ENCODE measurements at places on chromosomes 1 and 21.
A peak's percentile ranks its signal among the peaks of the same experiment; 100 is the strongest.

GRCh38 chr1:153032677-153033308 lies 1.8 kb downstream of the SPRR1B start:
- no peak for DNase-seq

DNA sequence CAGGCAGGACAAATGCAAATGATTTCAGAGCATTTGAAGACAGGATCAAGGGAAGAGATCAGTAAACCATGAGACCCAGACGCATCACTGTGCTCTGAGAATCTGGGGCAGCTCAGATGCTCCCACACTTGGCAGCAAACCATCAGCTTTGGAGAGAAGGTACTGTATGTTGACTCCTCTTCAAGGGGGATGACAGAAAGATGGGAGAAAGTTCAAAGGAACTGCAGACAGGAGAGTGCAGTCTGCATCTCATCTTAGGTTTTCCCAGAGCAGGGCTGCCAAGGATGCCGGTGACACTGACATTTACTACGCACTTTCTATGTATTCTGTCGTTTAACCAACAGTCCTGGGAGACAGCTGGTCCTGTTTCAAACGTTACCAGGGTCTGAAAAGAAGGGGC lies 35.8 kb downstream of the OLFML2B start:
- DNase-seq, result no peak

GRCh38 chr1:193516755-193517388 lies 330.5 kb upstream of the B3GALT2 start:
- DNase-seq, result no peak

- no peak for DNase-seq
Measured at GRCh38 chr1:235923466-235924021, 56.8 kb upstream of the LYST start.

DNA sequence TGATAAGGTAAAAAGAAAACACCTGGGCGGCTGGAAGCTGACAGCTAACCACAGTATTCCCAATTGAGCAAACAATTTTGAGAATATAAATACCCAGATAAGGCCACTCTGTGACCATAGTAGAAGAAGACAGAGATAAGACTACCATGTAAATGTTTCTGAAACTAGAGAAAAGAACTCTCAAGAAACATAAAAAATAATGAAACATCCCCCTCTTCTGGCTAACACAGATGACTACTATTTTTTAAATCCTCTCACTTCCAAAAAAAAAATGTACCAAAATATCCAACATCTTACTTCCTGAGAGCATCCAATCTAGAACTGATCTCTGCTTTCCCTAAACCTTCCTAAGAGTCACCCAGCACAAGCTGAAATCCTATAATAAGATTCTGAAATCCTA lies 125.9 kb downstream of the HFM1 start:
- DNase-seq, result no peak

- no peak for DNase-seq
Measured at GRCh38 chr1:107640207-107640606, 324.8 kb downstream of the VAV3 start.

DNA sequence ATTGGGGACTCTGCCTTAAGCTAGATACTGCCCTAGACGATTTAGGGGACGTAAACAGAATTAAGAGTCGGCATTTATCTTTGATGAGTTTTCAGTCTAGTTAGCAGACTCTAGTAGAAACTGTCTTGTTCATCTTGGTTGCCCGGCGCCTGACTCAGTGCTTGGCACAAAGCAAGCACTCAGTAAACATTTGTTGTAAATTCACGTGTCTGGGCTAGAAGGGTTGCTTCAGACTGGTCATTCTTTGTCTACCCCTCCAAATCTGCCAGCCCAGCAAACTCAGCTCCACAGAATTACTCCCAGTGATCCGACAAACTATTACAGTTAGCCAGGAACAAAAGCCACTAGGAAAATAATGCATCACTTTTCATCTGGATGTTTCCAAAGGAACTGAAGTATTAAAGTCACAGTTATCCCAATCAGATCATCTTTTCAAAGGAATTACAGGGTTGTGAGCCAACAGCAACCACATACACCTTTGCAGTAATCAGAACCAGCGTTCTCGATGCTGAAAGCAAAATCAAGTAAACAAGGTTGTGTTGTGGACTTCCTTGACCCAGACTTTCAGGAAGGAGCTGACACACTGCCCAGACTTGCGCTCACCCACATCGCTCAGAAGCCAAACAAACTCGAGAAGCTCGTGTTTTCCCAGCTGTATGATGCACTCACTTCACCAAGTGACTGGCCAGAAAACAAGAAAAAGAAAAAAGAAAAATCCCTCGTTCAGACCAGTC lies 66.5 kb upstream of the GADD45A start:
- peak; percentile 81 for DNase-seq

GRCh38 chr21:45416620-45417019 lies 11.7 kb downstream of the COL18A1 start:
- DNase-seq, result no peak

DNA sequence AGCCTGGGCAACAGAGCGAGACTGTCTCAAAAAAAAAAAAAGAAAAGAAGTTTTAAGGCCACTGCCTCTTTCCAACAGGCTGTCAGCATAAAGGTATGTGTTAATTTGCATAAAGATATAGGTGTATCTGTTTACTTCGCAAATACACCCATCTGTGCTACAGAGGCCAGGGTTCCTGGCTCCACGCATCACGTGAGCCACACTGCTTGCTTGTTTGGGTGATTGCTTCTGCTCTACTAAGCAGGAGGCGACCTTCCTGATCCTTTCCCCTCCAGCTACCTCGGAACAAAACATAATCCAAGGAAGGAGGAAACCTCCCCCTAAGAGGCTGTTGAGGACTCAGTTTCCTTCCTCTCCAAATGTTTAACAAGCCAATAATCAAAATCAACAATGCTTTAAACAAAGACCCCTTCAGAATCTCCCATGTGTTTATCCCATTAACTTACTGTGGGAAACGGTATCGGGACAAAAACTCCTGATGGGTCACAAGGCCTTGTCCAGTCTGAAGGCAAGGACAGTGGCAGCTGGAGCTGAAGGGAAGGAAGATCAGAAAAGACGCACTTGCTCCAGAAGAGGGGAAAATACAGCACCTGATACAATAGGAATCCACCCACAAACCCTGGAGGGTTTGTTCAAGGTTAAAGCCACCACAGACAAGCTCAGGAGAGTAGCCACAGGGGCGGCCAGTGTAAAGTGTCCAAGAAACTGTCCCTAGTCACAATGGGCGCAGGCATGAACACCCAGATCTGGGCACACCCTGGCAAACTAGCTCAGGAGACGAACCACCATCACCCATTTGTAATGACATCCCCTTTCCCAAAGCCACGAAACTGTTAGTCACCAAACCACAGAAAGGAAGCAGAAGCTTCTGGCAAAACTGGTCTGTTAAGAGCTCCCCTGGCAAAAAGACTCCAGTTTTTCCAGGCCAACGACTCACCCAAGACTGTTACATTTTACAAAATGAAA lies 17.2 kb downstream of the CTNNBIP1 start:
- no peak for DNase-seq

- DNase-seq, result no peak
Measured at GRCh38 chr1:22539510-22540118, 23.7 kb upstream of the EPHA8 start.

GRCh38 chr1:30478799-30479563 lies 244.4 kb downstream of the MATN1 start:
- no peak for DNase-seq

- DNase-seq, result no peak
Measured at GRCh38 chr1:33025180-33025569, 11.5 kb downstream of the AK2 start.

GRCh38 chr1:7172804-7173203 lies 387.6 kb downstream of the CAMTA1 start:
- DNase-seq, result no peak

DNA sequence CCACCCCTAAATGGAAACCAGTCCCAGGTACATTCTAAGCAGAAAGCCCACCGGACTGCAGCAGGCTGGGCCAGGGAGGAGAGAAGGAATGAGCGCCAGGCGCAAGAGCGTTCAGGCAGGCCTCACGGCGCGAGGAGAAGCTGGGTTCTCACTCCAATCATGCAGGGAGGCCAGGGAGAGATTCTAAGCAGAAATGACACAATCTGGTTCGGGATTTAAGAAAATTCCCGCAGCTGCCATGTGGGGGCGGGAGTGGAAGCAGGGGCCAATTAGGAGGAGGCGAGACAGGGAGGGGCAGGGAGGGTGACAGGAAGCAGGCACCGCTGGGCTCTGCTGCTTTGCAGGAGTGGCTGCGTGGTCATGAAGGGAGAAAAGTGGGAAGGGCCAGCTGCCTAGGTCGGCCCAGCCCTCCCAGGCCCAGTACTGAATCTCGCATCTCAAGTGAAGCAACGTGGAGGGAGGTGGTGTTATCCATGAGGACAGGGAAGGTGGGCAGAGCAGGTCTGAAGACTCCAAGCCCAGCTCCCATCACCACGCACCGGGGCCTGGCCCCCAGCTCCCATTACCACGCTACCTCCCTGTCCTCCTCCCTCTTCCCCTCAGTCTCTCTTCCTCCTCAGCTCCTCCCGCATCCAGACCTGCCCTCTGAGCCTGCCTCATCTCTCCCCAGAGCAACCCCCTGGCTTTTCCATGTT lies 11.8 kb downstream of the NPHP4 start:
- no peak for DNase-seq

DNA sequence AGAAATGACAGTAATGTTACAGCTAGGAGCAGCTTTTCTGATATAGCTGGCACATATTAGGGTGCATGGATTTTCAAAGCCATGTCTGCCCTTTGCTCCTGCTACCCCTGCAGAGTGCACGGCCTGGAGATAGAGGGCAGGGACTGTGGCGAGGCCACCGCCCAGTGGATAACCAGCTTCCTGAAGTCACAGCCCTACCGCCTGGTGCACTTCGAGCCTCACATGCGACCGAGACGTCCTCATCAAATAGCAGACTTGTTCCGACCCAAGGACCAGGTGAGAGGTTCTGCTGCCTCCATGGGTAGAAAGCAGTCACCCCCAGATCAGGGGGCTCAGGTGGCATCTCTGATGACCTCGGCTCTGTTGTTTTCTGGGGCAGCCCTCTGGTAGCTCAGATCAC lies 9.8 kb downstream of the MTARC1 start:
- DNase-seq, result no peak

GRCh38 chr1:22579541-22580155 lies 16.4 kb downstream of the EPHA8 start:
- no peak for DNase-seq

GRCh38 chr21:38913120-38913892 lies 107.6 kb downstream of the ETS2 start:
- DNase-seq, result peak; percentile 86

GRCh38 chr1:221734187-221734586 lies 7.7 kb downstream of the DUSP10 start:
- no peak for DNase-seq
